NCI-H1436 treated with DMSO at 0.1 percent for 48 hours (cell line): ENCODE measurements at places on chromosomes 6 and 20.

GRCh38 chr20:52179331-52180179 lies 12.0 kb downstream of the ZFP64 start:
- DNase-seq, result no peak

GRCh38 chr6:163733061-163733460 lies 318.5 kb downstream of the QKI start:
- DNase-seq, result no peak

DNA sequence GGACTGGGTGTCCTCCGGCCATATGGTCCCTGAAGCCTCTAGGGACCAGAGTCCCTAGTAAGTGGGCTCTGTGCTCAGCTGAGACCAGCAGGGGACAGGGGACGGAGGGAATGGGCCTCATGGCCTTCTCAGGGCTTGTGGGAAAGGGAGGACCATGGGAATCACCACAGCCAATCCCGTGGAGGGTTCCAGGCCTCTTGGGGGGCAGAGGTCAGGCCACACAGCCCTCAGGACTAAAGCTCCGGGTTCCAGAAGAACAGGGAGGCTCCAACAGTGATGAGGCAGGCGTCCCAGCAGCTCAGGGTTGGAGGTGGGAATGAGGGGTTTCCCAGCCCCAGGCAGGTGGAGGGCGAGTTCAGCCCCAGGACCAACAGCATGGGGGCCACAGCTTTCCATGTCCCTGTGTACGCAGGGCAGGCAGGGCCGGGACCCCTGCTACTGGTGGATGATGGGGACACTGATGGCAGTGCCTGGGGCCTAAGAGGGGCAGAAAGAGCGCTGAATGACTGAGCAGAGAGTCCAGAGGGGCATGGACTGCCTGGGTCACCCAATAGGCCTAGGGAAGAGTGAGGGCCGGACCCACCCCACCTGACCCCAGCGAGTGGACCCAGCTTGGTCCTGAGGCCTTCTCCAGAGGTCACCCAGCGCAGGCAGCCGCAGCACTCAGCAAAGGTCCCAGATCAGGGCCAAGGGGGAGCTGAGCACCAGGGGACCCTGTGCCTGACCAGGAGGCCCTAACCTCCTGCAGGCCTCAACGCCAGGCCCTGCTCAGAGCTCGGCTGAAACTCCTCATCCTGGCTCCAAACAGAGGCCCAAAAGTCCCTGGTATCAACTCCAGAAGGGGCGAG lies 8.8 kb downstream of the MYL9 start:
- DNase-seq, result no peak

GRCh38 chr6:3208775-3209113 lies 18.7 kb downstream of the TUBB2B start:
- no peak for DNase-seq

- no peak for DNase-seq
These were observed 714 bp upstream of the RTEL1 start for GRCh38 chr20:63657260-63657936.

DNA sequence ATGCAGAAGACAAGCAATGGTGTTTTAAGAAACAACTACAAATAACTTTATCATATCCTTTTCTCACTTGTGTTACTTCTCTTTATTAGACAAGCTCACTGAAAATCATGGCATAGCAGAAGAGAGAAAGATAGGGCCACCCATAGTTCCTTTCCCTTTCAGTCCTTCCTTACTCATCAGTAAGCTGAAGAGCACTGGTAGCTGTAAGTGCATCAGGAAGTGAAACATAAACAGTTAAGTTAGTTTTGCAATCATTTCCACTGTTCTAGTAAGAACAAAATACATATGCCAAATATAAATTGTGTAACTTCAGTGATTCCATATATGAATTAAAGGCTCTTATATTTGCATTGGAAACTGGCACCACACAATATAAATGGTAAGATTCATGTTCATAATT lies 220.1 kb downstream of the HACE1 start:
- no peak for DNase-seq

- DNase-seq, result no peak
These were observed 14.9 kb downstream of the ZBTB2 start for GRCh38 chr6:151376440-151376839.

DNA sequence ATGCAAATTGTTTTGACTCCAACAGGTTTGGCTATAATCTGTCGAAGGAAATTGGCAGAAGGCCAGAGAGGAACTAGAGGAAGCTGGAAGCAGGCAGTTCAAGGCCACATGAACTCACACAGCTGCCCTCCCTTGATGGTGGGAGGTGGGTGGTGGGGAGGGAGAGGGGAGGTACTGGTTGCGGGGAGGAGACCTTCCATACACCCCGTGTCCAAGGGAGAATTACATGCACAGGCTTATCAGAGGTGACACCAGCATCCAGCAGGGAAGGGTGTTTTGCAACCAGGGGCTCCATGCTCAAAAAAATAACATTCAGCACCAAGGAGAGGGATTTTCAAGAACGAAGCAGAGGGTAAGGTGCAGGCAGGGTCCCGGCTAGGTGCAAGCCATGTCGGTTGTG lies 9.1 kb downstream of the PRND start:
- no peak for DNase-seq

- DNase-seq, result no peak
These were observed 72.4 kb upstream of the GGTLC1 start for GRCh38 chr20:24060851-24061590.

DNA sequence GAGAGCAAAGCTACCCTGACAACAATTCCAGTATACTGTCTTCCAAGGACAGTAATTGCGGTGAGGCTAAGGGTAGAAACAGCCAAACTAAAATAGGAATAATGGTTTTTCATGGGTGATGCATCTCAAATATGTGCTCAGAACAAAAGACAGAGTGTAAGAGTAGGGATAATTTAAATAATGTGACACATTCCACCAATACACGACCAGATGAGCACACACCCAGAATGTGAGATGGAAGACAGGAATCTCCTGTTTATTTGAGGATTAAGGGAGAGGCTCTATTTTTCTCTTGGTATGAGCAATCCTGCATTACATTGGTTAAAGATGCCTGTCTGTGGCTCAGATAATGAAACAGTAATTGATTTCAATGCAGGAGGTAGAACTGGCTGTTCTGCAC lies 292.9 kb upstream of the ZFP64 start:
- DNase-seq, result no peak

- no peak for DNase-seq
These were observed 89.0 kb downstream of the SLC2A10 start for GRCh38 chr20:46798430-46798829.

DNA sequence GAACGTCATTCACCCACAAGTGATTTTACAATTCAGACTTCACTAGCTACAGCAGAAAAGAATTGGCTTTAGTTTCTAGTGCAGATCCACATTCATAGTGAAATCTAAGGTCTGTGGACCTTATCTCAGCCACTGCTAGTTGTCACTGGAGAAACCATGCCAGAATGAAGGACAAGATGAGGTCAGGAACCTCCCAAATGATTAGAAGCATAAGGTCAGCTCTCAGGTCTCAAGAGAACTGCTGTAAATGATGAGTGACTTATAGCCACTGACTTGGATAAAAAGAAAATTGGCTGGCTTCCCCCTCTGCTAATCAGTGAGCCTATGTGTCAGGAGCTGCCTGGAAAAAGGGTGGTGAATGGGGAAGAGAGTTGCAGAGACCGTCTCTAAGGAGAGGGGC lies 265.3 kb upstream of the BMP2 start:
- DNase-seq, result no peak

GRCh38 chr20:43988867-43989266 lies 74.2 kb downstream of the TOX2 start:
- no peak for DNase-seq

DNA sequence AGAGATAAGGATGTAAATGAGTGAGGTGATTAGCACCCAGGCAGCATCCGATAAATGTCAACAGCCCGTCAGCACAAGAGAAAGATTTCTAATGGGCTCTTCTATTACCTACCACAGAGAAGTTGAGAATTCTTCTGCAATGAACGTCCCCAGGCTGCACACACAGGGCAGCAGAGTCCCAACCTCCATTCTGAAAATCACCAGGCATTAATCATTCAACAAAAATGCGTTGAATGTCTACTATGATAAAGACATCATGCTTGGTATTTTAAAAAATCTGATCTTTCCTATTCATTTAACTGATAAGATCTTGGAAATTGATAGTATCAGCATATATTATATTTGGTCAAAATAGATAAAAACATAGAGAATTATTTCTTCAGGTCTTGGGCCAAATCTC lies 59.5 kb upstream of the VGLL2 start:
- DNase-seq, result no peak

- no peak for DNase-seq
These were observed 95.7 kb downstream of the FILIP1 start for GRCh38 chr6:75397656-75398465.

DNA sequence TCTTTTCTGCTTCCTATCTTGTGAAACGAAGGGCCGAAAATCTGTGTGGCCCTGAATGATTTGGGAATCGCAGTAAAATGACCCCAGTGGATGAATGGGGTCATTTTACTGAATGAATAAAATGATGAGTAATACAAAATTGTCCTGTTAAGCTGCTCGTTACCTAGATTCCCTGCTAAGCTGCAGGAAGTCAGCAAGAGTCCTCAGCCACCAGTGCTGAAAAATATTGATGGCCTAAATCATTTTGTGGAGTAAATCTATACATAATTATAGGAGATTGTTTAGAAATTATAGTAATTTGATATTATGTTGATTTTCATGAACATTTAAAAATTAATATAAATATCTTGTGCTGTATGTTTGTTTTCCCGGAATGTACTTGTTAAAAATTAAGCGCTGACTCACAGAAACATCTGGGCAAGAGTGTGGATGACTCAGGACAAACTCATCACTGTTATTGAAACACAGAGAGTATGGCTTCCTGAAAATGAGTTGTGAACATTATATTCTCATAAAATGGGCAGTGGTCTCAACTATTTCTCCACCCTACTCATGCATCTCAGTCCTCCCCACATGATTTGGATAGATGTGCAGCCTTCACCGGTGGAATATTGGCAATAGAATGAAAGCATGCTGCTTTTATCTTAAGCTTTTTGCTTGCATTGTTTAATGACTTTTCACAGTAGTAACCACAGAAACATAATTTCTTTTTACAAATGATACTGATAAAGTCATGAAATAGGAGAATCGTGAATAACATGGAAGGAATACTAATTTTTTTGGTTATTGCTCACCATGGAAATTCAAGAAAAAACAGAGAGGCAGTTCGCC lies 36.2 kb upstream of the RGS17 start:
- DNase-seq, result no peak

- peak; percentile 48 for DNase-seq
These were observed 654.5 kb upstream of the PTCHD4 start for GRCh38 chr6:48765352-48765961.

DNA sequence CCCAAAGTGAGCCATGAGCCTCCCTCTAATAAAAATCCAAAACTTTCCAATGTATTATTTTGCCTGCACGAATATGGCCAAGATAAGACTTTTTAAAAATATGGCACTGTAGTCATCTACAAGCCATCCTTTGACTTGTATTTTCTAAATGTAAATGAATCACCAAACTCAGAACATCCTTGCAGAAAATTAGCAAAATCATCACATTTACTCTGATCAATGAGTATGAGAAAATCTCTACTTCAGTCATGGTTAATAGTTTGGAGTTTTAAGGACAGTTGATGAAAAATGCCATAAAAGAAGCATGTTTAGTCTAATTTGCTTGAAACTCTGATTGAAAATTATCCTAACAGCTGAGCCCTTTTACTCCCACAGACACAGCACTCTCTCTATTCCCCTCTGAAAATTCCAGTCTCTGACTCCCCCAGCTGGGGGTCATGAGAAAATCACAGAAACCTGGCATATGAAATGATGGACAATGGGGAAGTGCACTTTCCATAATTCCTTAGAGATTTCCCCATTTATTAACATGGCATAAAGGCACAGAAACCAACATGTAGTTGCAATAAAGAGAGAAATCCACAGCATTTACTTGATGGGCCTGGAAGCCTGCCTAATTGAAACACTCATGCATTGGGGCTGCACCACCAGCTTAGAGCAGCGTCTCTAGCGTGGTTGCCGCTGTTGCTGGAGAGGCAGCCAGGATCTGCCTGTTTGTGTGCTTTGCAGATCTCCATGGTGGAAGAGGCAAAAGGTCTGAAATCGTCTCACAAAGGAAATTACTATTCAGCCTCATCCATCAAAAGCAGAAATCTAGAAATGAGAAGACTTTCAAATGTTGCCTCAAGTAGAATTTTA lies 214.0 kb downstream of the WDR27 start:
- no peak for DNase-seq

DNA sequence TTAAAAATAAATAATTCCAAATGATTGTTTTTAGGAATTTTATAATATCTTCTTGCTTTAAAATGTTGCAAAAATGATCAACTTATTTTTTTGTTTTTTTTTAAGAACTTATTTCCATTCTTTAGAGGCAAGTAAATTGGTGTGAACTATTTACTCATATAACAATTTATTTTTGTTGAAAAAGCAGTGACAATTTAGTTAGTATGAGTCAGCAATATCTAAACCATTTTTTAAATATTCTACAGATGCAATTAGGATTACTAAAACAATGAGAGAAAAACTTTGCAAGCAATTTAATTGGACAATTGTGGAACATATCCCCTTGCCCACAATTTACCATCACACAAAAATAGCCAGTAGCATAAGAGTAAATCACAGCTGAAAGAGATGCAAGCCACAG lies 319.5 kb downstream of the MEI4 start:
- DNase-seq, result no peak

- DNase-seq, result no peak
These were observed 43.9 kb downstream of the TFEB start for GRCh38 chr6:41691426-41692079.

- no peak for DNase-seq
These were observed 63.8 kb downstream of the NPEPL1 start for GRCh38 chr20:58756450-58756775.

DNA sequence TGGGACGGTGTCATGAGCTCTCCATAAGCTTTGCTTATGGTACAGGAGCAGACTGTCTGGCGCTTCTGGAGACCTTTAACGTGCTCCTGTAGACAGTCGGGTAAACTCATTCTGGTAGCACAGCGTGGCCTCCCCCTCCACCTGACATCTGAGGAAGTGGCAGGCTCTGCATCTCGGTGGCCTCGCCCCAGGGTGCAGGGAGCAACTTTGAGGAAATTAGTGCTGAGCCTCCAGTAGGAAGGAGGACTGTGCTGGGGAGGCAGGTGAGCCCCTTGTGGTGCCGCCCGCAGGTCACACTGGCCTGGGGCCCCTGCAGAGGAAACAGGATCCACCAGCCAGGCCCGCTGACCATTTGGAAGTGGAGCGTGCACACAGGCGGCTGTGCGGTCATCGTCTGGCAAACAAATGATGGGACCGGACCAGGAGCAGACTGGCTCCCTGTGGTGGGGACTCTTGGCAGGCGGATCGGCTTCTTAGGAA lies 57.9 kb downstream of the SYNJ2 start:
- no peak for DNase-seq
